ENCODE measurements at places on chromosomes 6 and 20.

GRCh38 chr6:35168461-35168861 lies 27.3 kb upstream of the TCP11 start:
- peak; percentile 94 for DNase-seq

DNA sequence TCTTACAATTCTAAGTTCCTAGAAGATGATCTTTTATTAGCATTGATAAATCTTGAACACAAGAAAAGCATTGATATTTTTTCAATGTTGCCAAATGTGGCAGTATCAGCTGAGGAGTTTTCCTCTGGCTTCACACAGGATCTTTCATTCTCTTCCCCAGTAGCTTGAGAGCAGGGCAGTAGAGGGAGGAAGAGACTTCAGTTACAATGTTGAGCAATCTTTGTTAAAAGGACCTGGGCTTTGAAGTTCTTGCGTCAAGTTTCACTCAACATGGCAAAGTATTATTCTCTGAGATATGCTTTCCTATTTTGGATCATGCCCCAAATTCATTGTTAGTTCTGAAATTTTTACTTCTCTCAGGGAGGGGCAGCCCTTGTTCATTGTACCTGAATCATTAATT lies 238.0 kb downstream of the COL12A1 start:
- no peak for DNase-seq

DNA sequence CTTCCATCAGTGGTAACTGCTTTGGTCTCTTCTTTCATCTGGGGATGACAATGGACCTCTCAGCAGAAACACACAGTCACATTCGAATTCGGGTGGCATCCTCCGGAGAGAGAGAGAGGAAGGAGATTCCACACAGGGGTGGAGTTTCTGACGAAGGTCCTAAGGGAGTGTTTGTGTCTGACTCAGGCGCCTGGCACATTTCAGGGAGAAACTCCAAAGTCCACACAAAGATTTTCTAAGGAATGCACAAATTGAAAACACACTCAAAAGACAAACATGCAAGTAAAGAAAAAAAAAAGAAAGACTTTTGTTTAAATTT lies 6.1 kb downstream of the EDN1 start:
- no peak for DNase-seq

GRCh38 chr6:41455410-41455809 lies 90.8 kb upstream of the FOXP4 start:
- peak; percentile 51 for DNase-seq

DNA sequence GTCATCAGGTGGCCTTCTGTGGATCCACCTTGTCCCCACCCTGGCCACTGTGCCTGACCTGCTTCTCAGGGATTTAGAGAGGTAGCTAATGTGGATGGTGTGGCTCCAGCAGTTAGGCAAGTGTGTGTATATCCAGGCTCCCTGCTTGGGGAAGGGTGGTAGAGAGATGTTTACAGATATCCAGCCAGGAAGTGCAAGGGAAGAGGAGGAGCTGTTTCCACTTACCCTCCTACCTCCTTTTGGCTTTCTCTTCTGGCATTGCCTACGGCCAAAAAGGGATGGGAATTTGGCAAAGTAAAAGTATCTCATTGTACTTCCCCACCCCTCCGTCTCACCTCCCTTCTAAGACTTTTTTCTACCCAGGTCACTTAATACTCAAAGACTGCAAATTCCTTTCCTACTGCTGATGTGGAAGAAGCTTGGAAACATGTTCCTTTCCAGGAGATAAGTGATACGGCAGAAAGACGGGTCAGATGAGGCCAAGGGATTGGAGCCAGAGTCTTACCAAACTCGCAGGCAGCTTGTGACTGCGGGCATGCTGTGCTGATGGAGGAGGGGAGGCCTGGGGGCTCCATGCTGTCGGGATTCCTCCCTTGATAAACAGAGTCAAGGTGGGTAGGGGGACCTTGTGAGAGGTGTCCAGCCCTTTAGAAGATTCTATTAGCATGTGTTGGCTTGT lies 253.4 kb downstream of the PRL start:
- no peak for DNase-seq

GRCh38 chr6:123770247-123770949 lies 33.3 kb upstream of the NKAIN2 start:
- no peak for DNase-seq

DNA sequence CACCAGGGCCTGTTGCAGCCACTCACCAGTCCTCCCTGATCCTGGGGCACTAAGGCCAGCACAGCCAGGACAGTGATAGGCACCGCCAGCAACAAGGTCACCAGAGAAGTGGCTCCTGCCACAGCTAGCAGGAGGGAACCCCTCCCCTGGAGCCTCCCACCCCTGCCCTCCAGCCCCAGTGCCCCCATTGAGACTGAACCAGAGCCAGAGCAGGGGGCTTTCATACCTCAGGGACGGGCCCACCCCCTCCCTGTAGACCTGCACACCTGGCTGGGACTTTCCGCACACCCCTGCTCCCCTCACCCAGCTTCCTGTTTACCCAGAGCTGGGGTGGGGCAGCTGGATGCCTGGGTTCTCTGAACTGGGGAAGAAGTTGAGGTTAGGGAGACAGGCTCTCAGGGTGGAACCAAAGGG lies at the start of gene LTB:
LTB (minus strand) TSS at position 195 of the 414 bp plus-strand sequence; CDS start at position 188, 7 bp downstream.
- no peak for DNase-seq

DNA sequence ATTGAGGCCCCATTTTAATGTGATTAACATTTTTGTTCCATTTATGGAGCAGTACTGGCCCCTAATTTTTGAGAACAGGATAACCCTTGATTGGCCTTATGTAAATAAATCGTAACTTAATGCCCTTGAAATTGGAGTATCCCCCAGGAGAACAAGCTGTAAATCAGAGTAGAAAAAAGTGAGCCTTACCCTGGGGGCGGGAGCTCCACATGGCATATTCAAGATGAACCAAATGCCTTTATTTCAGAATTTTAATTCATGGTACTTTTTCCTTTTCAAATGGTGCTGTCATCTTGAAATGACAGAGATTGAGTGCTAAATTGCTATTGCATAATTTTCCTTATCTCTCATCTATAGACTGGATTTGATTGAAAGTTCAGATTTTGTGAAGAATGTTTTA lies 809.5 kb upstream of the FLRT3 start:
- DNase-seq, result no peak

DNA sequence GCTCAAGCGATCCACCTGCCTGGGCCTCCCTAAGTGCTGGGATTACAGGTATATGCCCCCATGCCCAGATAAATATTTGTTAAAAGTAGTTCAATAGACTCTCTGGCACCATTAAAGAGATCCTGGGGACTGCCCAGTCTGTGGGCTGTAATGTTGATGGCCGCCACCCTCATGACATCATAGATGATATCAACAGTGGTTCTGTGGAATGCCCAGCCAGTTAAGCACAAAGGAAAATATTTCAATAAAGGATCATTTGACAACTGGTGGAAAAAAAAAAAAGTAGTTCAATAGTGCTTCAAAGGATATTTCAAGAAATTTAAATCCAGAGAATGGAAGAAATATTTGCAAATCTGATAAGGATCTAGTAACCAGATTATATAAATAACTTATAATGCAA lies 1.5 kb upstream of the CRIP3 start:
- DNase-seq, result no peak

GRCh38 chr6:32679492-32679891 lies 13.0 kb upstream of the HLA-DQB1 start:
- DNase-seq, result no peak

DNA sequence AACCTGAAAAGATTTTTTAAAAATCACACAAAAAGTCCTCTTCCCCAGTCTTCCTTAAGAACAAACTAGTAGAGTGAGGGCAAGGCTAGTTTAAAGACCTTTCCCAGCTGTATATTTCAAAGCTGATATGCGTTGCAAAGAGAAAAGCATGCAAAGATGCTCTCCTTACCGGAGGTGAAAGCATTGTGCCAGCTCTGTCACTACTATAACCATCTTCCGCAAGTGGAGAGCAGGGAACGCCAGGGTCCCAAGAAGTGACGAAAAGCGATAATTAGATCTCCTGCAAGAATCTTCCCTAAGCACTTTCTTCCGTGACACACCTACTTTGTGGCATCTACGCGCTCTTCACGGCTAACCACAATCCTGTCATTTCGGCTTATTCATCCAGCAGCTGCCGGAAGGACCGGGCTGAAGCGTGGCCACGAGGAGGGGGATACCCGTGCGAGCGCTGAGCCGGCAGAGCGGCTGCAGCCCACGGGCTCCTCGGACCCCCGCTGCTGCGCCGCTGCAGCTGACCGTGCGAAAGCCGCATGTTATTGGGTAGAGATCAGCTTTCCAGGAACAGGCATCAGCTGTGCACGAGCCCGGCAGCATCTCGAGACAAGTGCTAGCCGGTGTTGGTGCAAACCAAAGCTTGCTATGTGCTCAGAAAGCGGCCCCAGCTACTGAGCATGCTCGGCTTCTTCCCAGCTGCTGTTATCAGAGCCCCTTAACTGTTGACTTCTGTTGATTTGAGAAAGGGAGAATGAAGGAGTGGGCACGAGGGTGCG lies 57.2 kb upstream of the ARHGAP18 start:
- peak; percentile 53 for DNase-seq

DNA sequence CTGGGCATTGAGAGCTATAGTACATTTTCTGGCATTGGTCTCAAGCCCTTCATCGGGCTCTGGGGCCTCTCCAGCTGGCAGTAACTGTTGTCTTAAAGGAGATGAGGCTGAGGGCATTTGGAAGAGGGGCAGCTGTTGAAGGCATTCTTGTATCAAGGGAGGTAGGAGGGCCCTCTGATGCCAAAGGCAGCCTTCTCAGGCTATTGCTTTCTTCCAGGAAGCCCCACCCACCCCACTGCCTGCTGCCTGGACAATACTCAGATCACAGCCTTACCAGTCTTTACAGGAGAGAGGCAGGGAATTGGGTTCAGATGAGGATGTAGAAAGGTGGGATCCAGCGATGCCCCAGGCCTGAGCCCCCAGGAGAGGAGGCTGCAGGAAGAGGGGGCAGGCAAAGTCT lies 46.0 kb downstream of the CPXM1 start:
- no peak for DNase-seq

DNA sequence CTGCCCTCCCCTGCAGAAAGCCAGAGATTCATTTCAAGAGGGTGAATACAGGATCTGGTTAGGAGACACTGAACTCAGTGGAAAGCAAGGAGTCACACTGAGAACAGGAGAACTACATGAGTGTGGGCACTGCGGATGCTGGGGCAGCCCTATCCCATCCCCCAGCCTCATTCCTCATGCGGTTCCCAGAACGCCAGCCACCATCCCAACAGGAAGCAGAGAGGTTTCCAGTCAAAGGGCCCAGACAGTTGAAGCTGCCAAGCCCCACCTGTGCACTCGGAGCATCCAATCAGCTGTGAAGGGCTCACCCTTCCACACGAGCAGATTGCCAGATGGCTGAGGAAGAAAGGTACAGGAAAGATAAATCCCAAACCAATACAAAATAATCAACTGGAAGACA lies 50.7 kb upstream of the PRND start:
- DNase-seq, result no peak

DNA sequence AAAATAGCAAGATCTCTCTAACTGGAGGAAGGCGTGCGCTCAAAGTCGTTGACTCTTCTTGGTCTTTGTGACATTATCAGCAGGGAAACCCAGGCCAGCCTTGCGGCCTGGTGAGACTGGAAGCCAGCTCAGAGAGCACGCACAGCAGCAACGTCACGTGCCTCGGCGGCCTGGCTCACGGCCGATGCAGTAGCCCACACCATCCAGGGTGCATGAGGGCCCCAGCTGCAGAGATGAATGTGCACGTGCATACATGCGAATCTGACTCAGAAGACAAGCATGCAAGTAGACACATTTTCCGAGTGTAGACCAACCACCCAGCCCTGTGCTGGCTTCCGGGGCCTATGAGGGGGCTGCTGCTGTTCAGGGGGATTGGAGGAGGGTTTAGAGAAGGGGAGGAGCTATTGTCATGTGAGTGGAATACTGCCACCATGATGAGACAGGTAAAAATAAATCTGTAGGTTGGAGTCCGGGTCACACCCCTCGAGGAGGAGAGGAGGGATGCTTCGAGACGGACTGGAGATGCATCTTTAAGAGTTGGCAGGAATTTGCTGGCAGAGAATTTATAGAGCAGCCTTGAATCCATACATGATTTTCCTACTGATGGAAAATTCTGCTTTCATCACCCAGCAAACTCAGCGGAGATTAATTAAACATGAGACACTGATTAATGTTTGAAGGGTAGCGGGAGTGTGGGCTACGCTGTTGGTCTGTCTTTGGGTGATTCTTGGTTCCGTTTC lies 388.2 kb downstream of the CDH4 start:
- DNase-seq, result no peak

DNA sequence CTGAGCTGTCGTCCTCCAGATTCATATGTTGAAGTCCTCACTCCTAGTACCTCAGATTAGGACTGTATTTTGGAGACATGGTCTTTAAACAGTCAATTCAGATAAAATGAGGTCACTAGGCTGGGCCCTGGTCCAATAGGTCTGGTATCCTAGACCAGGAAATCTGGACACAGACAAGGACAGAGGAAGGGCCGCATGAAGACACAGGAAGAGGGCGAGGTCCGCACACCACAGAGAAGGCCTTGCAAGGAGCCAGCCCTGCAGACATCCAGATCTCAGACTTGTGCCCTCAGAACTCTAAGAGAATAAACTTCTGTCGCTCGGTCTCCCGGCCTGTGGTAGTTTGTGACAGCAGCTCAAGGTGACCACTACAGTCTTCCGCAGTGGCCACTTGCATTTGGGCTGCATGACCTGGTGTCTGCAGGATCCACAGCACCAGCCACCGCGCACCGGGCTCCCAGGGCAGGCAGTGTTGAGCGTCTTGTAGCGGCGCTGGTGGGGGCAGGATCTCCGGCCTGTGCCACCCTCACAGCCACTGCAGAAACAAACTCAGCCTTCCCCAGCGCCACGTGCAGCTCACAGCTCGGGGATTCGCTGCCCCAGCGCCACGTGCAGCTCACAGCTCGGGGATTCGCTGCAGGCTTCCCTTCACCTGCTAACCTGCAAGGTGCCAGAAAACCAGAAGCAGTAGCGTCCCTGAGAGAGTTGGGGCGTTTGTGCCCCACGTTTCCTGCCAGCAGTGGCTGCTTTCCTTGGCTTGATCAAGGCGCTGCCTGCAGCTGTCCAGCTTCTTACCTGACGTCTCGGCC lies 6.0 kb upstream of the RBM38 start:
- no peak for DNase-seq

DNA sequence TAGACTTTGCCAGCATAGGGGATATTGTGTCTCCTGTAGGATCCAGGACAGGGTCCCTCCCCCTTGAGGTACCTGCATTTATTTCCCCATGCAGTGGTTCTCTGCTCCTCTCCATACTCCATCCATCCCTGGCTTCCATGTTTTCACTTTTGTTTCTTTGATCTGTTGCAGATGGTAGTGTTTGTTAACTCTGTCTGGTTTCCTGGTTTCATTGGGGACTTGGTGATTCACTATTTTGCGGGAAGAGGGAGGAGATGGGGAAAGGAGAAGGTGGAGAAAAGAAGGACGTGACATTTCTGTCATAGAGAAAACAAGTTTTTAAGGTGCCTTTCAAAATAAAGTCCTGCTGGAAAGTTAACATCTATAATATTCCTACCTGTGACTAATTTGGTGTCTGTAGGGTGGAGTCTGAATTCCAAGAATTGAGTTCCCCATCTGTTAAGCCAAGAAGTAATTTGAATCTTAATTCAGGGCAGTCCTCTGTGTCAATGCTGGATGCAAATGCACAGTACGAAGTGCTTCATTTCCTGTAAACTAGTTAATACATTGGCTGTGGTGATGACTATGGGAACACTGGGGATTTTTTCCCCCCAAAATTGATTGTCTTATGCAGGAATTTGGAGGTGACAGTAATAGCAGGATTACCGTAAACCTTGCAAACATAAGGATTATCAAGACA lies 6.9 kb upstream of the RNF144B start:
- DNase-seq, result no peak

- no peak for DNase-seq
These were observed 246.8 kb downstream of the CDC5L start for GRCh38 chr6:44634321-44634720.
